Dermis blood vessel endothelial cell (primary cell): ENCODE measurements at places on chromosomes 4 and X. TPM values are rescaled to one million over a fixed set of nuclear protein-coding genes. Genes with fewer than 3 reads are reported as not detected.

CSN2 gene
- total RNA-seq, result not detected in 2 replicates

PLAC8 gene
- 0.34 and 1.1 TPM in 2 replicates for total RNA-seq

EGF gene
- total RNA-seq, result under 0.01 and 1.0 TPM in 2 replicates

VCX2 gene
- not detected in 2 replicates for total RNA-seq

SPP1 gene
- 4.4 and 11.6 TPM in 2 replicates for total RNA-seq

COPS4 gene
- total RNA-seq, result 79.0 and 144 TPM in 2 replicates

FRMD7 gene
- total RNA-seq, result not detected in 2 replicates

EFHC2 gene
- total RNA-seq, result 0.05 TPM in 1 of 2 replicates, not detected in the other

RASGEF1B gene
- 0.33 and 0.34 TPM in 2 replicates for total RNA-seq

POLN gene
- total RNA-seq, result 2.7 and 5.8 TPM in 2 replicates

SPANXN3 gene
- not detected in 2 replicates for total RNA-seq

MAML3 gene
- 5.6 and 7.7 TPM in 2 replicates for total RNA-seq

MAGEA8 gene
- not detected in 2 replicates for total RNA-seq

CLDN22 gene
- not detected in 2 replicates for total RNA-seq

UNC5C gene
- under 0.01 and 0.23 TPM in 2 replicates for total RNA-seq

GDPD2 gene
- total RNA-seq, result 0.17 TPM in 1 of 2 replicates, not detected in the other

ZFYVE28 gene
- 7.5 and 8.6 TPM in 2 replicates for total RNA-seq

OPN1LW gene
- total RNA-seq, result not detected in 2 replicates

TCEAL9 gene
- total RNA-seq, result 112 and 140 TPM in 2 replicates

S100G gene
- not detected in 2 replicates for total RNA-seq

YY2 gene
- 0.85 and 3.1 TPM in 2 replicates for total RNA-seq

MAGEE2 gene
- total RNA-seq, result not detected in 2 replicates

CRLF2 gene
- not detected in 2 replicates for total RNA-seq

PNPLA4 gene
- 11.3 and 13.6 TPM in 2 replicates for total RNA-seq

KLHL13 gene
- total RNA-seq, result 1.2 and 10.4 TPM in 2 replicates

ENAM gene
- not detected in 2 replicates for total RNA-seq

CNOT6L gene
- total RNA-seq, result 37.4 and 83.4 TPM in 2 replicates

SYNPO2 gene
- 0.17 and 0.19 TPM in 2 replicates for total RNA-seq

HSFX1 gene
- total RNA-seq, result 0.47 and 1.2 TPM in 2 replicates

DOK7 gene
- 0.17 TPM in 1 of 2 replicates, not detected in the other for total RNA-seq

TLR8 gene
- not detected in 2 replicates for total RNA-seq

GYPE gene
- total RNA-seq, result 0.05 and 0.17 TPM in 2 replicates

NLGN3 gene
- total RNA-seq, result under 0.01 and 0.09 TPM in 2 replicates

TEX13D gene
- total RNA-seq, result not detected in 2 replicates

MXRA5 gene
- under 0.01 TPM in 2 replicates for total RNA-seq
